ENCODE measurements at places on chromosomes 16 and 17. TPM values are rescaled to one million over a fixed set of nuclear protein-coding genes. Genes with fewer than 3 reads are reported as not detected.

DNA sequence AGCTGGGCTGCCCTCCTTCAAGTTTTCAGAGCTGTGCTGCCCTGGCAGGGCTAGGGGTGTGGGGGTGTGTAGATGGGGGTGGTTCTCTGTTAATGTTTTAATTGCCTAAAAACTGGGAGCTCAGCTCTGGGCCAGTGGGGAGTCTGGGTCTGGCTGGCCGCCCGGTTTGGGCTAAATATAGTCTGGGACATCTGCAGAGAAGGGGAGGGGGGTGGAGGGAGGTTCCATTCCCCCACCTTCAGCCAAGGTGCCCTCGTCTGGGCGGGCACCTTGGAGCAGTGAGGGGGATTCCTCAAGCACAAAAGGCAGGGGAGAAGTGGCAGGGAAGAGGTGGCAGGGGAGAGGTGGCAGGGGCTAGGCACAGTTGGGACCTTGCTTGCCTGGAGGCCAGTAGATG is 13.0 kb downstream of the RARA start:
- no peak for DNase-seq

KCNH6 gene
- 2.7 TPM for polyA plus RNA-seq

DNA sequence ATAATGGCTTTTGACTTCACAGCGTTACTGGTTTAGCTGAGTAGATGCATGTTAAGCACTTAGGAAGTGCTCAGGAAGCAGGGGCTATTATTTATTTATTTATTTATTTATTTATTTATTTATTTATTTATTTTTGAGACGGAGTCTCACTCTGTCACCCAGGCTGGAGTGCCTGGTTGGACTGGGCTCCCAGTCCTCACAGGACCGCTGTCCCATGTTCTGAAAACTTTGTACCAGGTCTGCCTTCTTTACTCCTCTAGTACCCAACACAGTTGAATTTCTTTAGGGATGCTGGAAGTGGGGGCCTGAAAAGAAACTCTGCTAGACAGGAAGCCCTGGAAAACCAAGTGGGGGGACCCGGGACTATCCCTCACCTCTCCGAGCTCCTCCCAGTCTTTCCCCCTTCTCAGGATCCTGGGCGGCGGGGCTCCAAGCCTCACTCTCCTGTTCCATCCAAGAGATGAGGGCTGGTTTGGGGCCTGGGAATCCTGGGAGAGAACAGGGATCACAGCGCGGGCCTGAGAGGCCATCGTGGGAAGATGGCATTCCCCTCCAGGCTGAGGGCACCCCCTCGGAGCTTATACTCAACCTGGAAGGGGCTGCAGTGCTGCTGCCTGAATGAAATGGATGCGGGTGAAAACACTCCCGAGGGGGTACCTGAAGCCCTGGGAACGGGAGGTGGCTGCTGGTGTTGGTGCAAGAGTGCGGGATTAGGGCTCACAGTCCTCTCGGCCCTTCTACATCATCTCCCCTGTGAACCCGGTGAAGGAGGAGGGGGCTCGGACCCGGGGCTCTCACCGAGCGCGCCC is 674 bp downstream of the ZNF688 start:
- DNase-seq = no peak

DNA sequence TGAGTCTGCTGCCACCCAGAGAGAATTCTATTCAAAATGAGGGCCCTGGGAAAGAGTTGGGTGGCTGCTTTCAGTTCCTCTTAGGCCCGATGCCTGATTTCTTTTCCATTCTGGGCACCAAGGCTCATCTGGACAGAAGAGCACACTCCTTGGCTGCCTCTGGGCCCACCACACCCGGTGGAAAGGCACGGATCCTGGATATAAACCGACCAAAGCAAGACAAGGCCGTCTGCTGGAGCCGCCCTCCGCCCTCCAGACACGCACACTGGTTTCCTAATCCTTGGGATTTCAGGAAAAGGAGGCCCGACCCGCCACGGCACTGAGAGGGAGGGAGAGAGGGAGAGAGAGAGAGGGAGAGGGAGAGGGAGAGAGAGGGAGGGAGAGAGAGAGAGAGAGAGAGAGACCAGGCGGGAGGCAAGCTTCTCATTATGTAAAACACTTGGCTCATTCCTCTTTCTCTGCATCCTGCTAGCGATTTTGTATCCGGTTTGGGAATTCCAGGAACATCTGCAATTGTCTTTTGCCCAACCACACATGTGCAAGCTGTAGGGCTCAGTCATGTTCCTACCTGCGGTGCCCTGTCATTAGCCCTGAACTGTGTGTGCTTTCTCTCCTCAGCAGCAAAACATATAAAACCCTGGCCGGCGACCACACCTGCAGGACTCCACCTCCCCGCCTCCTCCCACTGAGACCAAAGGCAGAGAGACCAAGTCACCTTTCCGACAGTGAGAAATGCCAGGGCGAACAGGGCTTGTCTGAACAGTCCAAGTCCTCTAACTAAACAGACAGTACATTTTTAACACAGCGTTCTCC is 347.2 kb downstream of the SOX9 start:
- DNase-seq = no peak
